Effector memory CD8-positive, alpha-beta T cell (primary cell): ENCODE measurements at places on chromosomes 1 and 21.

GRCh38 chr1:226560243-226560642 is 11.7 kb downstream of the STUM start:
- no peak overlapping the region for H3K27ac ChIP-seq
- H3K4me1 ChIP-seq, result no peaks in the 10 kb centered on the region
- DNase-seq, result no peak
- H3K27me3 ChIP-seq, result peaks cover 55% of the 10 kb centered on the region
- peaks cover 4% of the 10 kb centered on the region for H3K36me3 ChIP-seq

GRCh38 chr21:28336314-28336713 is 656.4 kb downstream of the LTN1 start:
- H3K36me3 ChIP-seq, result no peaks in the 10 kb centered on the region
- H3K27ac ChIP-seq, result no peak overlapping the region
- H3K27me3 ChIP-seq, result no peaks in the 10 kb centered on the region
- no peak for DNase-seq
- no peaks in the 10 kb centered on the region for H3K4me1 ChIP-seq

- no peaks in the 10 kb centered on the region for H3K36me3 ChIP-seq
- H3K4me1 ChIP-seq, result peaks cover 4% of the 10 kb centered on the region
- peaks cover 82% of the 10 kb centered on the region for H3K27me3 ChIP-seq
- no peak for DNase-seq
- H3K4me3 ChIP-seq, result no peak overlapping the region
Measured at GRCh38 chr1:18657506-18658201, 27.0 kb downstream of the PAX7 start.

DNA sequence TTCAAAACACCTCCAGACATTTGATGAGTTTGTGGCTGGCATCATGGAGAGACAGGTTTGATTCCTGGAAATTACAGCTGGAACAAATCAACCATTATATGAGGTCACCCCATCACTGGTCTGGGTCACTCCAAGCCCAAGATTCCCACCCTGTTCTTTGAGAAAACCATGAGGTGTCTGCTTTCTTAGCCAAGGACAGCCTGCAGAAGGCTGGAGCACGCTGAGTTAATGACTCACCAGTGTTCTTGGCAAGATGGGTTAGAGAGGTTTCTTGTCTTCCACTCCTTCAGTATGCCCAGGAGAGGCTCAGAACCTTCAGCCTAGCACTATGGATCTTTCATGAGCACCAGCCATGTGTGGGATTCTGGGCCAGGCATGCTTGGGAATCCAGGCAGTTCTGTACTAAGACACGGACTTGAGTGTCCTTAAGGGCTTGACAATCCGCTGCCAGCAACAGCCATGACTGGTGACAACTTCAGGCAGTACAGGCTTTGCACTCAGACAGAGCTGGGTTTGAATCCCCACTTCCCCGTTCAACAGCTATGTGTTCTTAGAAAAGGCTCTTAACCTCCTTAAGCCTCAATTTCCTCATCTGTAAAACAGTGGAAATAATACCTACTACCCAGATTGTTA is 43.9 kb downstream of the GRHL3 start:
- H3K27ac ChIP-seq, result no peak overlapping the region
- H3K27me3 ChIP-seq, result no peaks in the 10 kb centered on the region

- H3K4me3 ChIP-seq, result no peak overlapping the region
- no peaks in the 10 kb centered on the region for H3K36me3 ChIP-seq
- H3K27me3 ChIP-seq, result no peaks in the 10 kb centered on the region
- no peak overlapping the region for H3K27ac ChIP-seq
- no peak for DNase-seq
Measured at GRCh38 chr1:195754303-195754702, 853.9 kb downstream of the KCNT2 start.

- H3K4me1 ChIP-seq, result no peaks in the 10 kb centered on the region
- no peak overlapping the region for H3K27ac ChIP-seq
- no peaks in the 10 kb centered on the region for H3K36me3 ChIP-seq
- peaks cover 9% of the 10 kb centered on the region for H3K27me3 ChIP-seq
Measured at GRCh38 chr1:224486801-224487583, 52.4 kb upstream of the WDR26 start.

GRCh38 chr1:154423304-154423987 is 18.3 kb downstream of the IL6R start:
- H3K36me3 ChIP-seq, result peaks cover 3% of the 10 kb centered on the region
- peaks cover 21% of the 10 kb centered on the region for H3K4me1 ChIP-seq
- no peaks in the 10 kb centered on the region for H3K27me3 ChIP-seq
- no peak overlapping the region for H3K27ac ChIP-seq

DNA sequence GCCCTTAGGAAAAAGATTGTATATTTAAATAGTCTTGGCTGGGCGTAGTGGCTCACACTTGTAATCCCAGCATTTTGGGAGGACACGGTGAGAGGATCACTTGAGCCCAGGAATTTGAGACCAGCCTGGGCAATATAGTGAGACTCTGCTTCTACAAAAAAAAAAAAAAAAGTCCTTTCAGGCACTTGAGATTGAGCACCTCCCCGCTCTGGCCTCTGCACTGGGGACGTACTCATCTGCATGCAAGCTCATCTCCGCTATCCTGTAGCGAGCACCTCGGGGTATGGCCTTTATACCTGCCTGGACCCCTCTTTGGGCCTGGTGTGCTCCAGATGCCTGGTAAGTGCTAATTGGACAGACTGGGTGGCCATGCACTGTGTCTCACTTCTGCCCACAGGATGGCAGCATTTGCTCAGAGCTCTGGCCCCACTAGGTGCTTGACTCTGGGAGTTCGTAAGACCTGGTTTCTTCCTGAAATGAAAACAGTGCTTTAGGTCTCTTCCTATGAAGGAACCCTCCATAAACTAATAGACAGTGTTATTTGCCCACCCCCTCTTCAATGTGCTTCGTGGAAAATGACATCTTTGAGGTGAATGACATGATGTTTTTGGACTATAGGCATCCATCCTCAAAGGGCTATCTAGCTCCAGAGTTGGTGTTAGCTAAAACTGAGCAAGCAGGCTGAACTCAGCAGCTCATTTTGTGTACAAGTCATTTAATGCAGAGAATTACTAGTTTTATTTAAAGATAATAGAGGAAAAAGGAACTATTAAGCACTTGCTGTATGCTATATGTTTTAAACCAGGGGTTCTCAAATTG is 61.7 kb upstream of the ADAR start:
- H3K4me3 ChIP-seq, result no peak overlapping the region
- H3K36me3 ChIP-seq, result no peaks in the 10 kb centered on the region
- no peak overlapping the region for H3K27ac ChIP-seq

- H3K4me3 ChIP-seq, result no peak overlapping the region
- H3K36me3 ChIP-seq, result no peaks in the 10 kb centered on the region
- H3K27me3 ChIP-seq, result peaks cover 22% of the 10 kb centered on the region
- no peak for DNase-seq
Measured at GRCh38 chr21:15289896-15290841, 225.4 kb upstream of the NRIP1 start.

- H3K4me3 ChIP-seq, result no peak overlapping the region
- H3K27me3 ChIP-seq, result no peaks in the 10 kb centered on the region
- H3K27ac ChIP-seq, result no peak overlapping the region
- no peaks in the 10 kb centered on the region for H3K4me1 ChIP-seq
- peaks cover 18% of the 10 kb centered on the region for H3K36me3 ChIP-seq
- no peak for DNase-seq
Measured at GRCh38 chr1:109926662-109927300, 16.1 kb downstream of the CSF1 start.

DNA sequence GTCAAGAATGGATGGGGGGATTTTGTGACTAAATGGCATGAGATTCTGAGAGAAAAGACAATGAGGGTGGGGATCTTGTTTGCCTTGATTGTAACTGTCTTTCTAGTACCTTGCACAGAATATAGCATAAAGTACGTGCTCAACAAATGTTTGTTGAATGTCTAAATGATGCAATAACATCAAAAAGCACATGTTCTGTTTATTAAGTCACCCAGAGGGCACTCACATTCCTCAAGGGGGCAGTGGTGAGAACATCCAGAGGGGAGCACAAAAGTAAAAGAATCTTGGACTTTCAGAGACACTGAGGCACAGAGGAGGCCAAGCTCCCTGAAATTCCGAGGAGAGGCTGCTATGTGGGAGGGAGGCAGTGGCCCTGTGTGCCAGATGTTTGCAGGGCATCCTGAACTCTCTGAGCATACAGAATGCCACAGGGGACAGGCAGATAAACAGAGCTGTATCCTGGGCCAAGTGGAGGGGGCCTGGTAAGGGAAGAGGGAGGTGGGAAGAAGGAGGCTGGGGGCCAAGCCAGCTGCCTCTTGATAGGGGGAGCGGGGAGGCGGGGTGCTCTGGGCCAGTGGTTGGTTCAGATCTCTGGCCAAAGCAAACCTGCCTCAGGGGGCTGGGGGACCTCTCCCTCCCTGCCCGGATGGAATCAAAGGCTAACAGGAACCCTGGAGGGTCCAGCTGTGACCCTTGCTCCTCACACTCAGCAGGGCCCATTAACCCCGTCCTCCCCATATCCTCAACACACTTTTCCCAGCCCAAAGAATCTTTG is 6.5 kb upstream of the ATP1A2 start:
- no peaks in the 10 kb centered on the region for H3K36me3 ChIP-seq
- DNase-seq, result peak; percentile 25
- H3K4me1 ChIP-seq, result peaks cover 2% of the 10 kb centered on the region
- peaks cover 22% of the 10 kb centered on the region for H3K27me3 ChIP-seq
- H3K4me3 ChIP-seq, result no peak overlapping the region
- no peak overlapping the region for H3K27ac ChIP-seq

DNA sequence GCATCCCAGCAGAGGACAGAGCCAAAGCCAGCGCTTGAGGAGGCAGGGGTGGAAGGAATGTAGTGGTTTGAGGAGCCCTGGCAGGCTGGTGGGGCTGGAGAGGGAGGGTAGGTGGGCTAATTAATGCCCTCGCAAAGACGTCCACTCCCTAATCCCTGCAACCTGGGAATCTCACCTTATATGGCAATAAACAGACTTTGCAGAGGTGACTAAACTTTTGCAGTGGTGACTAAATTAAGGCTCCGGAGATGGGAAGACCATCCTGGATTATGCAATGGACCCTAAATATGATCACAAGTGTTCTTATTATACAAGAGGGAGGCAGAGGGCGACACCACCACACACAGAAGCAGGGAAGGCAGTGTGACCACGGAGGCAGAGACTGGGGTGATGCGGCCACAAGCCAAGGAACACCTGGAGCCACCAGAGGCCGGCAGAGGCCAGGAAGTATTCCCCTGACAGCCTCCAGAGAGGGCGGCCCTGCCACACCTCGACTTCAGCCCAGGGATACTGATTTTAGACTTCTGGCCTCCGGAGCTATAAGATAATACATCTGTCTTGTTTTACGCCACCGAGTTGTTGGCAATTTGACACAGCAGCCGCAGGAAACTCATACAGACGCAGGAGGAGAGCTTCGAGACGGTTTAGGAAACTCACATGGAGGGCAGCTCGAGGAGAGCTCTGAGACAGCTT is 23.1 kb upstream of the NPPB start:
- H3K27me3 ChIP-seq, result peaks cover 68% of the 10 kb centered on the region
- H3K4me1 ChIP-seq, result no peaks in the 10 kb centered on the region
- no peaks in the 10 kb centered on the region for H3K36me3 ChIP-seq
- no peak overlapping the region for H3K27ac ChIP-seq

- H3K4me3 ChIP-seq, result no peak overlapping the region
- no peak for DNase-seq
Measured at GRCh38 chr1:241470908-241471590, 48.5 kb downstream of the FH start.

DNA sequence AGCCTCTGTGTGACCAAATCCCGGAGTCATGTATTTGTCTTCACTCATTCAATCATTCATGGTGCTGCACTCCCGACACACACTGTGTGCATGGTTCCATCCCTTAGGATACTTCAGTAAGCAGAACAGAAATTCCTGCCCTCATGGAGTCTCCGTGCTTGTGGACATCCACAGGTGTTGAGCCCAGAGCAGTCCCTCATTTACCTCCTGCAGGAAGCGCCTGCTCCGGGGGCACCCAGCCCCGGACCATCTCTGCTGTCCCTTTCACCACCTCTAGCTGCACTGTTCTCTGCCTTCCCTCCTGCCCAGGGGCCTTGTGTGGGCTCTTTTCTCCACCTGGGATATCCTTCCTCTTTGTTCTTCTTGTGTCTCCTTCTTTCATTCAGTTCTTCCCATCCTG is 9.5 kb upstream of the ZBTB21 start:
- H3K4me1 ChIP-seq, result no peaks in the 10 kb centered on the region
- H3K27me3 ChIP-seq, result peaks cover 18% of the 10 kb centered on the region
- DNase-seq, result no peak
- H3K36me3 ChIP-seq, result no peaks in the 10 kb centered on the region
- no peak overlapping the region for H3K4me3 ChIP-seq

- H3K4me1 ChIP-seq, result no peaks in the 10 kb centered on the region
- no peak for DNase-seq
- H3K36me3 ChIP-seq, result no peaks in the 10 kb centered on the region
- H3K4me3 ChIP-seq, result no peak overlapping the region
Measured at GRCh38 chr1:3038571-3039181, 17.4 kb downstream of the ACTRT2 start.

- no peak for DNase-seq
- no peak overlapping the region for H3K4me3 ChIP-seq
- H3K4me1 ChIP-seq, result no peaks in the 10 kb centered on the region
- H3K27me3 ChIP-seq, result no peaks in the 10 kb centered on the region
- H3K36me3 ChIP-seq, result no peaks in the 10 kb centered on the region
Measured at GRCh38 chr1:183871142-183871541, 66.2 kb downstream of the RGL1 start.

DNA sequence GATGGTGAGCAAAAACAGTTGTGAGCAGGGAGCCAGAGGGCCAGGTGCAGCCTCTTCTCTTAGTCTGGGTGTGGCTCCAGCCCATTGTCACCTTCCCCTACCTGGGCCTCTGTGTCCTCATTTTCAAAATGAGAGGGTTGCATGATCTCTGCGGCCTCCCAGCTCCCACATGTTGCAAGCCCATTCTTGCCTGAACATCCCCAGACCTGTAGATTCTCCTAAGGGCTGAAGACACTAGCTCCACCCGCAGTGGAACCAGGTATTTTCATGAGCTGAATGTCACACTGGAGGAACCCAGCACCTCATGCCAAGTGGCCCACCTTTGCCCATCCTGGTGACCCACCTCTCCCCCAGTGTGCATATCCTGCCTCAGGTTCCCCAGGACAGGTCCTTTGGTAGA is 12.3 kb downstream of the IKBKE start:
- H3K4me3 ChIP-seq, result no peak overlapping the region
- H3K27me3 ChIP-seq, result no peaks in the 10 kb centered on the region
- H3K36me3 ChIP-seq, result peaks cover 37% of the 10 kb centered on the region
- no peak for DNase-seq

- H3K27me3 ChIP-seq, result no peaks in the 10 kb centered on the region
- no peaks in the 10 kb centered on the region for H3K4me1 ChIP-seq
- H3K27ac ChIP-seq, result no peak overlapping the region
- H3K36me3 ChIP-seq, result no peaks in the 10 kb centered on the region
- no peak overlapping the region for H3K4me3 ChIP-seq
- no peak for DNase-seq
Measured at GRCh38 chr21:35197992-35198431, 148.9 kb upstream of the RUNX1 start.

DNA sequence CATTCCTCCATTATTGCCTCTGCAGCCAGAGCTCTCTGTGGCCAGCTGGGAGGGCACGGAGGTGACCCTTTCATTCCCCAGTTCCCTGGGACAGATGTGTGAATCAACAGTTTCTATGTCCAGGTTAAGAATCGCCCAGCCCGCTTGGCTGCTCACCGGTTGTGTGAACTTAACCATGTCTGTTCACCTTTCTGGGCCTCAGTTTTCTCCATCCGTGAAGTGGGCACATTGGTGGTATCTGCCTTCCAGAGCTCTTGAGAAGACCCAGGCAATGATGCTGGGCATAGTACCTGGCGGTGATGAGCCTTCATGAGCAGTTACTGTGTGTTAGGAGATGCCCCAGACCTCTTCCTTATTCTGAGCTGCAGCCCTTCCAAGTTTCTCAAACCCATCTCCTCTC is 238.3 kb downstream of the MATN1 start:
- no peak overlapping the region for H3K4me3 ChIP-seq
- H3K36me3 ChIP-seq, result no peaks in the 10 kb centered on the region
- no peaks in the 10 kb centered on the region for H3K4me1 ChIP-seq
- no peak overlapping the region for H3K27ac ChIP-seq
- H3K27me3 ChIP-seq, result peaks cover 9% of the 10 kb centered on the region
